CD4-positive, alpha-beta T cell treated with Interleukin-4 for 4 hours (primary cell): ENCODE measurements at places on chromosomes 3 and 15.

DNA sequence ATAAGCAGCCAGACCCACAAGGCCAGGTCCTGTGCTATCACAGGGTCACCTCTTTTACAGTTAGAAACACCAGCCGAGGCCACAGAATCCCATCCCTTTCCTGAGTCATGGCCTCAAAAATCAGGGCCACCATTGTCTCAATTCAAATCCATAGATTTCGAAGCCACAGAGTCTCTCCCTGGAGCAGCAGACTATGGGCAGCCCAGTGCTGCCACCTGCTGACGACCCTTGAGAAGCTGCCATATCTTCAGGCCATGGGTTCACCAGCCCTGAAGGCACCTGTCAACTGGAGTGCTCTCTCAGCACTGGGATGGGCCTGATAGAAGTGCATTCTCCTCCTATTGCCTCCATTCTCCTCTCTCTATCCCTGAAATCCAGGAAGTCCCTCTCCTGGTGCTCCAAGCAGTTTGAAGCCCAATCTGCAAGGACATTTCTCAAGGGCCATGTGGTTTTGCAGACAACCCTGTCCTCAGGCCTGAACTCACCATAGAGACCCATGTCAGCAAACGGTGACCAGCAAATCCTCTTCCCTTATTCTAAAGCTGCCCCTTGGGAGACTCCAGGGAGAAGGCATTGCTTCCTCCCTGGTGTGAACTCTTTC is 39.6 kb downstream of the TGM4 start:
- DNase-seq: peak; percentile 55

DNA sequence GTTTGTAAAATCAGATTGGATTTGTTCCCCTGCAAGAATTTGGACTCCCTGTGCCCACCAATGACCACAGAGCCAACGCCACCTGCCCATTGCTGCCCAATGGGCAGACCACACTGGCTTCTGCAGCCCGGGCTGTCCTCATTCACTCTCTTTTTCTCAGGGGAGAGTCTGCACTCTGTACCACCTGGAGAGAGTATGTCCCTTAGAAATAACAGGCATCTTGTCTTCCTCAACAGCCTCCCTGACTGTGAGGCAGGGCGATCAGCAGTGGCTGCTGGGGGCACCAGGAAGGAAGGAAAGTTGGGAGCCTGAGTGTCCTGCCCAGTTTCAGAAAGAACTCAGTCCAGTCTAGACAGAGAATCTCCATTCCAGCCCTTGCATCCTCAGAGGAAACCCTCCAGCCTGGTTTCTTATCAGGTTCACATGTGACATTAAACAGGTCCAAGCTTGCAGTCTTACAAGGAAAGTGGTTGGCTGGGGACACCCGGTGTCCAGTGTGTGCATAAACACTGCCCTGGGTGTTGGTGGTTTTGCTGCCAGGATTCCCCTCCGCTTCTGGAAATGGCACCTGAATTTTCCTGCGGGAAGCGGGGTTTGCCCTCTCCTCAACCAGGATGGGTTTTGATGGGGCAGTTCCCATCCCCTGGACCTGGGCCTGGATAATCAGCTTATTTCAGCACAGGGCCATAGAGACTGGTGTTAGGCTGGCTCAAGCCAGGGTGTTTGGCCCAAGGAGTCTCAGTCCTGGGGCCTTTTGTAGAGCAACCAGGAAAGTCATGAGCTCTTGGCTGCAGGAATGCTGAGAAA is 37.2 kb downstream of the SSUH2 start:
- no peak for DNase-seq

DNA sequence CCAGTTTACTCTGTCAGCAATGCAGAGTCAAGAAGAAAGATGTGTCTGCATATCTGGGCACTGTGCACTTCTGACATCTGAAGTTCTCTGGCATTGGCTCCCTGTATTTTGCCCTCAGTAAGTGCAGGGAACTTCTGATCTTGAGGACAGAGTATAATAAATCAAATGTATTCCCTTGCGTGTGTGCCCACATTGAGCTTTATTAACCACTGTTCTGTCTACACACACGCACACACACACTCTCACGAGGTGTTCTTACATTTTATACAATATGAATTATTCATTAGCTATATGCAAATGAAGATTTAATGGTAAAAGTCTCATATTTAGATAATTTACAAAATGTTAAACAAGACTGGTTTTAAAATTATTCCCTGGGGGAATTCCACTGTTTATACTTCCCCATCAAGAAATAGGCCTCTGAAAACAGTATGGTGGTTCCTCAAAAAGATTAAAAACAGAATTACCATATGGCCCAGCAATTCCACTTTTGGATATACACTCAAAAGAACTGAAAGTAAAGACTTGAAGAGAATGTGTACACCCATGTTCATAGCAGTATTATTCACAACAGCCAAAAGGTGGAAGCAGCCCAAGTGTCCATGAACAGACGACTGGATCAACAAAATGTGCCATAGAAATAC is 24.6 kb upstream of the ANPEP start:
- DNase-seq: no peak

DNA sequence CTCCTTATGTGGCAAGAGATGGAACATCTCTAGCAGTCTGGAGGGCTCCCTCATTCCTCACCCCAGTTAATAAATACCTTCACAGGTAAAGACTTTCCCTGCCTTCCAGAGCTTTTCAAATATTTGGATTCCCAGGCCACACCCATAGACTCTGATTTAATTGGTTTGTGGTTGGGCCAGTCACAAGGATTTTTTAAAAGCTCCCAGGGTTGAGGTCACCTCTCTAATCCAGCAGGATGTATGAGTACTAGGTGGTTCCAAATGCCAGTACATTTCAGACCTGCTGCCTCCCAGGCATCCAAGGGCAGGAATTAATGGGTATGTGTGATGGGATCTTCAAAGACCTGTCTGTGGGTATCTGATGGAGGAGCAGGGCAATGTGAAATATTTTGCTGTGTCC is 312.8 kb downstream of the CLSTN2 start:
- DNase-seq: no peak
